ENCODE measurements at places on chromosomes 4 and X. TPM values are rescaled to one million over a fixed set of nuclear protein-coding genes. Genes with fewer than 3 reads are reported as not detected.

SASH3 gene
- 0.19 TPM for total RNA-seq

MTMR8 gene
- total RNA-seq: 1.9 TPM

MRFAP1L1 gene
- 100 TPM for total RNA-seq

MAGEA9B gene
- total RNA-seq: not detected

RPA4 gene
- 0.31 TPM for total RNA-seq

KCNIP4 gene
- total RNA-seq: 10.4 TPM

PF4V1 gene
- total RNA-seq: not detected

RBM47 gene
- total RNA-seq: 0.67 TPM

SOD3 gene
- total RNA-seq: 0.14 TPM

TRO gene
- total RNA-seq: 74.5 TPM

ZNF732 gene
- not detected for total RNA-seq

TRIM60 gene
- total RNA-seq: 0.31 TPM

SEPSECS gene
- total RNA-seq: 5.1 TPM

PDZD4 gene
- 48.5 TPM for total RNA-seq

TEX13D gene
- 0.09 TPM for total RNA-seq

HPGDS gene
- 0.24 TPM for total RNA-seq

PRKG2 gene
- total RNA-seq: 0.75 TPM

MAGEA12 gene
- total RNA-seq: 0.45 TPM

HAND2 gene
- 0.13 TPM for total RNA-seq

CCKAR gene
- total RNA-seq: 0.05 TPM

PRDM8 gene
- total RNA-seq: 45.8 TPM

ARHGAP36 gene
- 0.44 TPM for total RNA-seq

MAGEA2 gene
- not detected for total RNA-seq

ALB gene
- 1.8 TPM for total RNA-seq

OPRPN gene
- 2.5 TPM for total RNA-seq

ZNF674 gene
- 5.3 TPM for total RNA-seq

Data from motor neuron (in vitro differentiated cells).